ENCODE measurements at places on chromosomes 7 and 10. TPM values are rescaled to one million over a fixed set of nuclear protein-coding genes. Genes with fewer than 3 reads are reported as not detected.

- no peaks in the 10 kb centered on the region for H3K36me3 ChIP-seq
- DNase-seq, result no peak
- peaks cover 8% of the 10 kb centered on the region for H3K4me1 ChIP-seq
- H3K27ac ChIP-seq, result no peak overlapping the region
- H3K27me3 ChIP-seq, result peaks cover 27% of the 10 kb centered on the region
- H3K4me3 ChIP-seq, result no peak overlapping the region
These were observed 71.3 kb downstream of the SH3PXD2A start for GRCh38 chr10:103784089-103784488.

DNA sequence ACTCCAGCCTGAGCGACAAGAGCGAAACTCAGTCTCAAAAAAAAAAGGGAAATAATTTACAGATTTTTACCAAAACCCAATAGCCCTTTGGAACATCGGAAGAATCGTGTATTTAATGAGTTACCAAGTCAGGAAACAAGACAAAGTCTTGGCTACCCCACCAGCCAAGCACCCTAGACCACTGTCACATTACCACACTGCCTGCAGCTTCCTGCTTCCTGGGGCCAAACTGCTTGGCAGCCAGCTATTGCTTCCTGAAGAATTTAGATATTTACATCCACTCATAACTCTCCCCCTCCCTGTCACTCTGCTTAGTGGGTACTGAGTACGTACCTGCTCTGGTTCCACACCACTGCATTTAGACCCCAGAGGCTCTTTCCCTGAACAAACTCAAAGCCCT, 14.1 kb upstream of the TNPO3 start:
- no peak overlapping the region for H3K4me3 ChIP-seq
- H3K27ac ChIP-seq, result no peak overlapping the region
- H3K4me1 ChIP-seq, result peaks cover 7% of the 10 kb centered on the region

- peak overlapping the region; percentile 100 for H3K27ac ChIP-seq
- H3K36me3 ChIP-seq, result peaks cover 40% of the 10 kb centered on the region
These were observed 36.6 kb downstream of the PRKCQ start for GRCh38 chr10:6543431-6544005.

SFMBT2 gene
- total RNA-seq, result 27.7 TPM

GRCh38 chr7:21261627-21262594, 166.0 kb upstream of the SP4 start:
- no peaks in the 10 kb centered on the region for H3K36me3 ChIP-seq
- H3K27ac ChIP-seq, result no peak overlapping the region
- peak; percentile 28 for DNase-seq
- H3K4me1 ChIP-seq, result peaks cover 10% of the 10 kb centered on the region
- peaks cover 12% of the 10 kb centered on the region for H3K27me3 ChIP-seq

DNA sequence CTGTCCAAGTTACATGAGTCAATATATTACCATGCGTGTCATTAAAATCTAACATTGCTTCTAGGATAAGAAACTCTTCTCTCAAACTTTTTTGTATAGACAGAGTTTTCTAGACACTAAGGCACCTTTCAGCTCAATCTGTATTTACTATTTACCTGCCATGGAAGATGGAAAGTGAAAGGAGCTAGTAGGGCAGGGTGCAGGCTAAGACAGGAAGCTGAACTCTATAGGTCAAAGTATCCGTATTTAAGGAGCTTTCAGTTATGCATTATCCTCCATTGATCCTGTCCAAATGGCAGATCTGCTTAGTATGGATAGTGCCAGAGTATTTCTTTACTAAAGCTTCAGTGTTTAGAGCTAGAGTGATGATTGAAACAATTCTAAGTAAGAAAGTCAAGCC, 612.8 kb downstream of the IPMK start:
- no peak for DNase-seq
- H3K4me3 ChIP-seq, result no peak overlapping the region
- H3K27ac ChIP-seq, result no peak overlapping the region
- no peaks in the 10 kb centered on the region for H3K36me3 ChIP-seq
- no peaks in the 10 kb centered on the region for H3K4me1 ChIP-seq
